CD4-positive, alpha-beta T cell treated with Interleukin-4 for 4 hours (primary cell): ENCODE measurements at places on chromosomes 1 and 21.

GRCh38 chr21:34593954-34594531 lies 20.9 kb downstream of the RCAN1 start:
- DNase-seq = no peak

- DNase-seq = no peak
These were observed 946 bp upstream of the HNRNPR start for GRCh38 chr1:23344987-23345472.

DNA sequence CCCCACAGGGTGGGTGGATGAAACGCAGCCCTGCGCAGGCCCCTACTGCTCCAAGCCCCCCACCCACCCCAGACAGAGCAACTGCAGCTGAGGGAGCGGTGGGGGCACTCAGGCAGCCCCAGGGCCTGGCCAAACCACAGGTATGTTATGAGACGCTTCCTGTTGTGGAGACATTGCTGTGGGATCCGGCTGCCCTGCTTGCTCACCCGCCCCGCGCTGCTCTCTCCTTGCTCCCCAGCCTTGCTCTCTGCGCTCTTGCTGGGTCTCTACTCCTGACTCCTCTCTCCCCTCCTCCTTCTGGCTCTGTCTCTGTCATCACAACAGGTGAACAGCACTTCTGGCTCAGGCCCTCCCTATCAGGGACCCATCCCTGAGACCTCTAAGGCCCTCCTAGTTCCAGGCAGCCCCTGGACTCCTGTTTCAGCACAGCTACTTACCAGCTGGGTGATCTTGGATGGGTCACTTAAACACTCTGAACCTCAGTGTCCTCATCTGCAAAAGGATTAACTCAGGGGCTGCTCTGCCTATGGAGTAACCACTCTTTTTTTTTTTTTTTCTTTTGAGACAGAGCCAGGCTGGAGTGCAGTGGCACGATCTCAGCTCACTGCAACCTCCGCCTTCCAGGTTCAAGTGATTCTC lies 15.9 kb downstream of the COL8A2 start:
- peak; percentile 34 for DNase-seq

DNA sequence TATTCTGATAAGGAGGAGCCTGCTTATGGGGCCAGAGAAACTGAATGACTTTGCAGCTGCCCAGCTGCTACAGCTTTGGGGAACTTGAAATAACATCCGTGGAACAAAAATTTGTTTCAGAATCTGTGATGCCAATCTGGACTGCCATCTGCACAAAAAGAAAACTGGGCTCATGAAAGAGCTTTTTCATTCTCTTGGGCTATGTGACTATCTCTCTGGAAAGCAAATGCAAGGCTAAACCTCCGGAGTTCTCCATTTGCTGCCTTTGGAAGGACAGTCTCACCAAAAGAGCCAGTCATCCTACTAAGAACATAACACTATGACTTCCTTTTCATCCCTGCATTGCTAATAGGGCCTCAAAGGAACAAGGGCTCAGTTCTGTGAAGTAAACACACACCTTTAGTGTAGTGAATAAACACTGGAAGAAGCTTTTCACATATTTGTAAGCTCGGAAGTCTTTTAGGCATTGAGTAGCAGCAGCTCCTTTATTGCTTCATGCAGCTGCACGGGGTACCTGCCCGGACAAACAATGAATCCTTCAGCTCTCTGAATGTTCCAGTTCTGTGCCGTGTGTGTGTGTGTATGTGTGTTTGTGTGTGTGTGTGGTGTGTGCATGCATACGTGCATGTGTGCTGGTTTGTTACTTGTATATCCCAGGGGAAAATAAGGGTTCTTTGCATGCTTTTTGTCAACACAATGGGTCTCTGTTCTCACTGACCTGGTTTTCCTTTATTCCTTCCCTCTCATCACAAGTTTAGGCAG lies 255.5 kb upstream of the SGIP1 start:
- DNase-seq = no peak

- no peak for DNase-seq
These were observed 2.5 kb downstream of the LHX4 start for GRCh38 chr1:180232521-180233043.
